ENCODE measurements at places on chromosomes 2 and 18. TPM values are rescaled to one million over a fixed set of nuclear protein-coding genes. Genes with fewer than 3 reads are reported as not detected.

- DNase-seq, result no peak
Measured at GRCh38 chr2:43522177-43522576, 73.7 kb downstream of the THADA start.

DNA sequence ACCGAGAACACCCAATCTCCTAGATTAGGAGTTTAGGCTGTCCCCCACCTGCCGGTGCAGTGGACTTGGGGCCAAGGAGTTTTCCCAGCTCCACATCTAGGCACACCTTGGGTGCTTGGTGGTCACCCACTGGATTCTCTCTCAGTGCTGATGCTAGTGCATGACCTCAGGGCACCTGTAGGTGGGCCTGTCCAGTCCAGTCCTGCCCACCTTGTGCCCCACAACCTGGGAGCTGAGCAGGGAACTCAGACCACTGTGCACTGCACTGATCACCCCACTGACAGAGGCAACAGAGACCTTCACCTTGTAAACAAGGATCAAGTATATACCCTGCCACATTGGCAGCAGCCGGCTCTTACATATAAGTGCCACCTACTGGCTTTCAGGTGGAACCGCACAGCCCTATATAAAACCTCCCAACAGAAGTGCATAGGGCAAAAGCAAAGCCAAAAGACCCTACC is 12.7 kb upstream of the CDH19 start:
- DNase-seq, result peak; percentile 59

DNA sequence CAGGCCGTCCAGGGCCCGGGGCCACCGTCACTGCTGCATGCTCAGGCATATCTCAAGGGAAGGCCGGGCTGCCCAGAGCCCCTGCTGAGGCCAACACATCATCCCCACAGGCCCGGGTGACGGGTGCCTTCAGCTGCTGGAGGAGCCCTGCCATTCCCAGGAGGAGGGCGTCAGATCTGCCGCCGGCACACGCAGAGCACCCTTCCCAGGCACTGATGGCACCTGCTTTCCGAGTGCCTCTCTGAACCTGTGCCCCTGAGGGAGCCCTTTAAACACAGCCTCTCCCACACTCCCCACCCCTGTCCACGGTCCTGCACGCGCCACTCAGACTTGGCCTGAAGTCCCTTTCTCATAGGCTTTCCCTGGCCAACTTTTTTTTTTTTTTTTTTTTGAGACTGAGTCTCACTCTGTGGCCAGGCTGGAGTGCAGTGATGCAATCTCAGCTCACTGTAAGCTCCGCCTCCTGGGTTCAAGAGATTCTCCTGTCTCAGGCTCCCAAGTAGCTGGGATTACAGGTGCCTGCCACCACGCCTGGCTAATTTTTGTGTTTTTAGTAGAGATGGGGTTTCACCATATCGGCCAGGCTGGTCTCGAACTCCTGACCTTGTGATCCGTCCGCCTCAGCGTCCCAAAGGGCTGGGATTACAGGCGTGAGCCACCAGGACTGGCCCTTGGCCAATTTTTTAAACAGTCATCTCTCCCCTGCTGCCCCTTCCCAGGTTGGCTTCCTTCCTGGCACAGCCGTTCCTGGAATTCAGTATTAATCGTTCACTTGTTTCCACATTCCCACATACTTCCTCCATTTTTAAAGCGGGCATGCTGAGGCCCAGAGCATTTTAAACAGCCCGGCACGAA is 211.7 kb downstream of the NDUFA10 start:
- peak; percentile 59 for DNase-seq

- peak; percentile 68 for DNase-seq
Measured at GRCh38 chr18:23689616-23690504, 607 bp downstream of the LAMA3 start.

The CBLN2 gene
- not detected for total RNA-seq

DNA sequence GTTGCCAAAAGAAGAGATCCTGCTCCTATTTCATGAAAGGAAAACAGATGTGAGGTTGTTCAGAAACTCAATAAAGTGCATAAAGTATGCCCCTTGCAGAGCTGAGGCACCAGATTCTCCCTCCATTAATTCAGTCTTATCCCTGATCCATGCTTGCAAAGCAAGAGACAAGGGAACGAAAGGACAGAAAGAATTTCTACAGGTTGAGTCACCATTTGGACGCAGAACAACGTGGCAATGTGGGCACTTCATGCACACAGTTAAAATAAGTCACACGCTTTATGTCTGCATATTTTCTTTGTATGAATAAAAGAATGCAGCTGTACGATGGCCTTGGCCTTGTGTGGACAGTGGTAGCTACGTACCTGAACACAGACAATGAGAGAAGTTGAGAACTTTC is 321.7 kb upstream of the REV1 start:
- no peak for DNase-seq

DNA sequence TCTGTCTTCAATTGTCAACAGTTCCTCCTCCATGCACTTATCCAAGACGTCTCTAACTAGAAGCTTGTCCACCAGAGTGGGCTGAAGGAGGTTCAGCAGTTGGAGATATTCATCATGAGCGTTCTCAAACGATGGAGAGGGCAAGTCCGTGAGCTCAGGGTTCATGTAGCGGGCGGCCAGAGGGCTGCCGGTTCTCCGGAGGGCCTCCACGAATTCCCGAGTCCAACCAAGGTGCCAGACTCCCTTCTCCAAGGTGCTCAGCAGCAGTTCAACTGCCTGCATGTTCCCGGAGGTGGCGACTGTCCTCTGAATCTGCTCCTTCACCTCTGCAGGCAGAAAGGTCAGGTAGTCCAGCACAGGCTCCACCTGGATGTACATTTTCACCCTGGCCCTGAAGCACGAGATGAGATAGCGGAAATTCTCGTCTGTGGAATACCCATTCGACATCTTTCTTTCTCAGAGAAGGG is 590 bp downstream of the IFIH1 start:
- DNase-seq, result no peak

- no peak for DNase-seq
Measured at GRCh38 chr2:219658874-219659273, 31.4 kb downstream of the SLC4A3 start.

DNA sequence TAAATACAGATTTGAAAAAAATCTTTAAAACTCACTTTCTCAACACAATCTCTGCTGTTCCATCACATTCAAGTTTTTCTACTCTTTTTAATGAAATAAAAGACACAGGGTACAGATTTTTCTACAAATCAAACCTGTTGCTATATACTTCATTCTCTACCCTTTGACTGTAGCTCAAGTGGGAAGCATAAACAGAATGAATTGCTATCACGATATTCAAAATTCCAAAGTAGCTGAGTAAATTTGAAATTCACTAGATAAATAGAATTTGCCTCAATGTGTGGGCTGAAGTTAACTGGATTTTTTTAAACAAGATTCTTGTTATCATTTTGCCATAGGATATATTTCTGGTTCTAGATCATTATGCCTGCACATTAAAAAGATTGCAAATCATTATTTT is 185.9 kb downstream of the ZNF521 start:
- DNase-seq, result no peak

GRCh38 chr2:98293931-98294687 is 52.1 kb upstream of the CNGA3 start:
- DNase-seq, result no peak

The KYNU gene
- total RNA-seq, result 1.1 TPM

The SPEG gene
- 119 TPM for total RNA-seq

- DNase-seq, result no peak
Measured at GRCh38 chr2:214679736-214680135, 129.7 kb downstream of the BARD1 start.

GRCh38 chr18:2602844-2603243 is 31.5 kb downstream of the NDC80 start:
- no peak for DNase-seq

The KHK gene
- 4.5 TPM for total RNA-seq

DNA sequence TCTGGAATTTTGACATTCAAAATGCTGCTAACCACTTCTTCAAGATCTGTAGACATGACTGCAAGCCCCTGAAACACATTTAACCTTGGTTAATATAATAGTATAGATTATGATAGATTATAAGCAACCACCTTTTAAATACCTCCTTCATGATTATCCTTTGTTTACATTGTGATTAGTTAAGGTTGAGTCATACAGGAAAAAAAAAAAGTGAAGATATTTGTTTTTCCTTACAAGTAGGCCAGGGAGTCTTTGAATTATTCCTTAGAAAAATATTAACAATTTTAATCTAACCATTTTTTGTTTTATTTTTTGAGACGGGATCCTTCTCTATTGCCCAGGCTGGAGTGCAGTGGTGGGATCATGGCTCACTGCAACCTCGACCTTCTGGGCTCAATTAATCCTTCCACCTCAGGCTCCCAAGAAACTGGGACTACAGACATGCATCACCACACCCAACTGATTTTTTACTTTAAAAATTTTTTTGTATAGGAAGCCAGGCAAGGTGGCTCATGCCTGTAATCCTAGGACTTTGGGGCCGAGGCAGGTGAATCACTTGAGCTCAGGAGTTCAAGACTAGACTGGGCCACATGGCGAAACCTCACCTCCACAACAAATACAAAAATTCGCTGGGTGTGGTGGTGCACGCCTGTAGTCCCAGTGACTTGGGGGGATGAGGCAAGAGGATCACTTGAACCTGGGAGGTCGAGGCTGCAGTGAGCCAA is 99.4 kb downstream of the SLC39A10 start:
- DNase-seq, result no peak

GRCh38 chr2:100627330-100628300 is 64.8 kb downstream of the PDCL3 start:
- no peak for DNase-seq

GRCh38 chr2:6471419-6471818 is 394.3 kb downstream of the CMPK2 start:
- DNase-seq, result no peak

GRCh38 chr2:24513281-24514071 is 22.4 kb downstream of the NCOA1 start:
- no peak for DNase-seq

DNA sequence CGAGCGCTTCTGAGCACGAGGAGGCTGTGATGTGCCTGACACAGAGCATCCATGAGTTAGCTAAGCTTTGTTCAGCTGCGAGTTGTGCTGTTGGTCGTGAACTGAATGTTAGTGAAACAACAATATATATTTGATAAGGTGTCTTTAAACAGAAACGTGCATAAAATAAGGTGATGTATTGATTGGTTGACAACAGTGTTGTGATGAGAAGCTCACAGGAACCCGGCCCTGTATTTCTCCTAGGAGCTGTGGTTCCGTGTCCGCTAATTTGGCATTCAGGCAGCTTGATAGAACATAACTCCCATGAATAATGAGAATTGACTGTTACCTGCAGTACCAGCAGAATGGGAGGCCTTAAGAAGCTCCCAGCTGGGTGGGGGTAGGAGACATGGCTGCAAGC is 146.4 kb upstream of the MYCN start:
- DNase-seq, result no peak

GRCh38 chr18:26656431-26656943 is 108.1 kb upstream of the KCTD1 start:
- no peak for DNase-seq

DNA sequence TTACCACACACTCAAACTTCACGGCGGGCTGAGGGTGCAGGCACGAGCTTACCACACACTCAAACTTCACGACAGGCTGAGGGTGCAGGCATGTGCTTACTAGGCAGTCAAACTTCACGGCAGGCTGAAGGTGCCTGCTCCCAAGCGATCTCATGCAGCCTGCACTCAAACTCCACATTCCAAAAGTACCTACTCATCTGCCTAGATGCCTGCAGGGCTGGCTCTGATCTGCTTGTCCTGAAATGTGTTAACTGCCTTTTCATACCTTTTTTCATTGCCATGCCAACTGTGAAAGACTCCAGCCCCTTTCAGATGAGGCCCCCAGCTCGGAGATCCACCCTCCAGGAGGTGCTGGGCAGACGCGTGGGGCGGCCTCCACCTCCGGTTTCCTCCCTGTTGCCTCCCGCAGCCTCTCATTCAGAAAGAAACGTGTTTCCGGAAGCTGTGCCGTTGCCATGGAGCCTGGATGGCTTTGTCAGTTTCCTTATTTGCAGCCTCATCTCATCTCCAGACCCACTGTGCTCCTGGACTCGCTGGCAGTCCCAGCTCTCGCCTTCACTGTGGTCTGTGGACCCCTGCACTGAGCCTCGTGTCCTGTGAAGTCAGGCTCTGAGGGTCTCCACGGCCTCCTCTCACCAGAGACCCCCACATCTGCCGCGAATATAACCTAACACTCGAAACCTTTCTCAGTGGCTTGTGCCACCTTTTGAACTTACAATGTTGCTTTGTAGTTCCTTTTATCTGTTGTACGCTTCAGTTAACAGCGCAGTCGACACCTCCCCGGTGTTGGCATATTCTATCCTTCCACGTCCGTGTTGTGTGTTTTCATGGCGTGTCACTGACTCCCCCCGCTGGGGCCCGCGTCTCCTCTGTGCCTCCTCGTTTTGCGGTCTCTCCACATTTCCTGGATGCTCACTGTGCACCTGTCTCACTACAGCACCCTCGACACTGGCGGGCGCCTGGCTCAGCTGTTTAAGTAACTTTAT is 106.1 kb upstream of the ALKAL2 start:
- no peak for DNase-seq

DNA sequence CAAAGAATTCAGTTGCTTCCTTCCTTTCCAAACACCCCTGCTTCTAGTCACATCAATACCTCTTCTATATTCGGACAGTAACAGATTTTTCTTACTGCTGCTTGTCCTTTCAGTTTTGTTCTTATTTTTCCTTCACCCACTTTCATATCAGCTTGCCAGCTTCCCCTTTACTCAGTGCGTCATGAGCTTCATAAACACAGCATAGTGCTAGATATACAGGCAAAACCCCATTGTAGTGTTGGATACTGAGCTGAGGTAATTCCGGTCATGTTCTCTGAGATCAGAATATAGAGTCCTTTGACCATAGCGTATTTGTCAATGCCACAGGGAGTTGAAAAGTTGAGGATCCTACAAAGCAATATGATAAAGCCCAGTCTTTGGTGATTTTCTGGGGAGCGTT is 2.4 kb downstream of the FARP2 start:
- no peak for DNase-seq

The KIF3C gene
- total RNA-seq, result 3.1 TPM

GRCh38 chr2:209690029-209690754 is 81.4 kb upstream of the UNC80 start:
- DNase-seq, result no peak

DNA sequence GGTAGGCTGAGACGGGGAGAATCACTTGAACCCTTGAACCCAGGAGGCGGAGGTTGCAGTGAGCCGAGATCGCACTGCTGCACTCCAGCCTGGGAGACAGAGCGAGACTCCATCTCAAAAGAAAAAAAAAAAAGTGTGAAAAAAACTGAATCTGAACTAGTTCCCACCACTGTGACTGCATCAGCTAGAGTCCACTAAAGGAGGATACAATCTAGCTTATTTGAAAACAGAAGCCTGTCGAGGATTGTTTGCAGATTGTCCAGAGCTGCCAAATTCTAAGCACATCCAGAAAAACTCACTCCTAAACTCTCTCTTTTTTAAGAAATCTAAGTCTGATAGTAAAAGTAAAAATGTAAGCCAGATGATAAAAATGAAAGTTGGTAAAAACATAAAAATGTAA is 10.6 kb downstream of the GFPT1 start:
- DNase-seq, result no peak

DNA sequence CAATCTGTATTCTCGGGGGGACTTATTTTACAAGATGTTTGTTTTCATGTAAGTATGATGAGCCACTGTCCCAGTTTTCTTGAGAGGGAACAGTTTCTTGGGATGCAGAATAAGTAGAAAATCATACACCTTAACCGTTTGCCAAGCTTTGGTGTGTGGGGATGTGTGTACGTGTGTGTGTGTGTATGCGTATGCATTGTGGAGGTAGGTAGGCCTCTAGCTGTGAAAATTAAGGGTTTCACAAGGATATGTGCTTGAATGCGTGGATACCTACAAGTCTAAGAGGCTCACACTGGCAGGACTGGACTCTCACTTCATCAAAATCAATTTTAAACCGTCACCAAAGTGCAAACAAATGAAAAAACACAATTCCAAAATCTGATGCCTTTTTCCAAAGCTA is 204.2 kb upstream of the RBMS1 start:
- no peak for DNase-seq

All from Right ventricle myocardium inferior (tissue), 1 donor.